Iris pigment epithelial cell (primary cell): ENCODE measurements at places on chromosomes 5 and 9.
A peak's percentile ranks its signal among the peaks of the same experiment; 100 is the strongest.

- DNase-seq, result no peak
These were observed 44.8 kb downstream of the NACC2 start for GRCh38 chr9:136050266-136050700.

GRCh38 chr9:109179801-109180523 is 12.9 kb upstream of the FRRS1L start:
- DNase-seq, result no peak

DNA sequence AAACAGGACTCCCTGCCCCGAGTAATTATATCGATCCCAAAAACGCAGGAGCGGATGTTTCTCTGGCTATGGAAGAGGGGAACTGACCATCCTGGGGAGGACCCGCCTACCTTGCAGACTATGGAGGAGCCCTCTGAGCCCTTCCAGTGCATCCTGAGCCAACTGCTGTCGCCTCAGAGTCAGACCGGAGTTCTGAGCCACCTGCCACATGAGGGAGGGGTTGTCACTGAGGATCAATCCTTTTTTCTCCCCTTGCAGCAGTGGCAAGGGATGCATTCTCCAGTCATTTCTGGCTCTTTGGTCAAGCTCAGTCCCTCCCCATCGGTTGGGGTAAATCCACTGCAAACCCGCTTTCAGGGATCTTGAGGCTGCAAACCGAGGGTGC is 709 bp downstream of the FANCG start:
- DNase-seq, result no peak

DNA sequence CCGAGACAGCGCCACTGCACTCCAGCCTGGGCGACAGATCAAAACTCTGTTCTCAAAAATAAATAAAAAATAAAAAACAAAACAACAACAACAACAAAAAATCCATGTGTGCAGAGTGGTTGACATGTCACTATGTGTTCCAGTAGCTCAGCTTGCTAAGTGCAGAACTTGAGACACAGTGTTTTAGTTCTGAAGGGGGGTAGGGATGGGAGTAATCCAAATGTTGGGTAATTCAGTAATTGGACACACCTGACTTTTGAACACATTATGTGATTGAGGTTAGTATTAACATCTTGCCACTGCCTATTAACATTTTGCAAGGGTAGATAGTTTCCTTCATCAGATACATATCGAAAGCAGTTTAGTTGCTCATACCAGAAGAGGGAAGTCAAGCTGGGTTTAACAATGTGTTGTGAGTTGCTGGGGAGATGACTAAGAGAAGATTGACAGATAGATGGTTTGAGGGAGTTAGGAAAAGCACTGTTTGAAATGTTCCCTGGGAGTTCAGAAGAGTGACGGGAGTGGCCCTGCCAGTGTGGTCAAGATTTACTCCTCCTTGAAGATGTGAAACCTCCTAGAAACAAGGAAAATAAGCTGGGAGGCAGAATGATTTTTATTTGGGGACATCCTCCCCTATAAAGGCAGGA is 928 bp downstream of the HACD4 start:
- peak; percentile 78 for DNase-seq

- no peak for DNase-seq
These were observed 30.1 kb downstream of the ADAMTSL2 start for GRCh38 chr9:133564451-133565116.

DNA sequence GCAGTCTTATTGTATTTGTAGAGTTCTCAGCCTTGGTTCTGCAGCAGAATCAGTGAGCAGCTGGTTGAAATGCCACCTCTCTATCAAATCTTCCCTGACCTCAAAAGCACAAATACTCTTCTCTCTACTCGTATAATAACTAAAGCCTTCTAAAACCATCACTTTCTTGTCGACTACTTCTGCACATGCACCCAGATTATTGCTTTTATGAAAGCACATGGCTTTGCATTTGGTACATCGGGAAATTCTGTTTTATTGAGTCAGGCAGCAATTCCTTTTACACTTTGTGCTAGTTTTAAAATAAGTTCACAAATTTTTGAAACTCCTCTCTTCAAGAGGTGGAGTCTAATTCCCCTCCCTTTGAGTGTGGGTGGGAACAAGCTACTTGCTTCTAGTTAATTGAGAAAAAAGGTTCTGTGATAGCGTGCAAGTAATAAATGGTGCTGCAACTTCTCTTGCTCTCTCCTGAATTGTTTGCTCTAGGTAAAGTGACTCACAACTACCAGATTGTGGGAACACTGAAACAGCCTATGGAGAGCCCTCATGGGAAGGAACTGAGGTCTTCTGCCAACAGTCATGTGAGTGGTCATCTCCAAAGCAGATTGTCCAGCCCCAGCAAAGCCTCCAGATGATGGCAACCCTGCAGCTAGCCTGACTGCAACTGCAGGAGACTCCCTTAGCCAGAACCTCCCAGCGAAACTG is 66.0 kb upstream of the TAF1L start:
- DNase-seq, result no peak

- DNase-seq, result peak; percentile 81
These were observed 69.0 kb downstream of the MVB12B start for GRCh38 chr9:126395439-126396212.

DNA sequence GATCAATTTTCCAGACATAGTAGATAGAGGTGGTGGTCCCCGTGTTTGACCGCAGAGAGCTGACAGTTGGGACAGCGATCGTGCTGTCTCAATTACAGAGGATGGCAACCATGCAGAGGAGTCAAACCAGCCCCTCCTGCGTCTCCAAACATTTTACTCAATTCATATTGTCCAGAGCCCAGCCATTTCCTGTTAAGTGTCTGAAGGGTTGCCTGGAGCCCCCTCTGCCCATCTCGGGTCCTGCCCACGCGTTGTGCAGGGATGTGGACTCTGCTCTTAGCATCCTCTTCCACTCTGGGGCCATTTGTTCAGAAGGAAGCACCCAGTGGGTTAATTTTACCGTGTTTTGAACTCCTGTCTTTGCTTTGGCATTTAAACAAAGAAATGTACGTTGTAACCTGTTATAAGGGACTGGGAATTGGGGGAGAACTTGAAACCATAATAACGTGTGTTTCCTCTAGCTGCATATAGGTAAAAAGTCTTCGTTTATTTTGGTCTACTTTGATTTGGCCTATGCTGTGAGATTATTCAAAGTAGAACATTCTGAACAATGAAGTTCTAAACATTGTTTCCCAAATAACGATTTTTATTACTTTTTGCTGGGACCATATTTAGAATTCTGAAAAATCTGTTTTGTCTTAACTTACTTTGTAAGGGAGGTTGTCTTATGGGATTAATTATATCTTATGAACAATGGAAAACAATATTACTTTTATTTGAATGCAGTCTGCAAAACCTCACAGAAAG is 876 bp downstream of the EGFLAM start:
- DNase-seq, result no peak

DNA sequence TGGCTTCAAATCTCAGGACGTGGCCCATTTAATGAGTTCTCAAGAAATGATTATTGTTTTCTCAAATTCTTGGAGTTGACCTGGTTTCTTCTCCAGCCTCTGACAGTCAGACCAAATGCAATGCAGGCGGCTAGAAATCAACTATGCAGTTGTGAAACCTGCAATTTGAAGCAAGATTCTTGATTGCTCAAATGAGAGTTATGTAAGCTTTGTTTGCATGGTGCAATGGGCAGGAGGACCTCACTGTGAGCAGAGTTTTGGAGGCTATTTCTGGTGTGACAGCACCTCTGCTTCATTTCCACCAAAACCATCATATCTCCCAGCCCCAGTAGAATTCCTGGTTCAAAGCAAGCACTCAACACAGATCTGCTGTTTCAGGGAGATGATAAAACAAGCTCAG is 500.0 kb upstream of the KLF4 start:
- DNase-seq, result peak; percentile 67

- peak; percentile 93 for DNase-seq
These were observed 64.7 kb upstream of the RICTOR start for GRCh38 chr5:39138892-39139291.

DNA sequence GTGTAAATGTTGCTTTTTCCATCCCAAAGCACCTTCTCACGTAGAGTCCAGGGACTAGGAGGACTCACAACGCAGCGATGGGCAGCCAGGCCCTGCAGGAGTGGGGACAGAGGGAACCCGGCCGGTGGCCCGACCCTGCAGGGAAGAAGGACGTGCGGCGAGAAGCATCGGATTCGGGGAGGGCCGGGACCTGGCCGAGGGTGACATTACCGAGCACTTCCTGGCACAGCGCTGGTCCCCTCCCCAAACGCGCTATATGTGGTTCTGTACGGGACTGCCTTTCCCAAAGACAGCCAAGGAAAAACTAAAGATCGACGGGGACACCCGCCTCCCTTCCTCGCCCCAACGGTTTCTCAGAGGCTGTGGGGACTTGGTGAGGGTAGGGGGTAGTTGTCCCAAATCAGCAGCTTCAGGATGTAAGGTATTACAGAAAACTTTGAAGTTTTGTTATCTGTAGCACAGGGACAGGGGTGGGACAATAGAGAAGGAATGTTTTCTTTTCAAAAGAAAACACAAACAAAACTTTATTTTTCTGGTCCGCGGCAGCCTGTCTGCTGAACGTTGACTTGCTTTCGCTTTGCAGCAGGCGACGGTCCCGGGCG is 887 bp upstream of the MAP3K1 start:
- DNase-seq, result no peak

DNA sequence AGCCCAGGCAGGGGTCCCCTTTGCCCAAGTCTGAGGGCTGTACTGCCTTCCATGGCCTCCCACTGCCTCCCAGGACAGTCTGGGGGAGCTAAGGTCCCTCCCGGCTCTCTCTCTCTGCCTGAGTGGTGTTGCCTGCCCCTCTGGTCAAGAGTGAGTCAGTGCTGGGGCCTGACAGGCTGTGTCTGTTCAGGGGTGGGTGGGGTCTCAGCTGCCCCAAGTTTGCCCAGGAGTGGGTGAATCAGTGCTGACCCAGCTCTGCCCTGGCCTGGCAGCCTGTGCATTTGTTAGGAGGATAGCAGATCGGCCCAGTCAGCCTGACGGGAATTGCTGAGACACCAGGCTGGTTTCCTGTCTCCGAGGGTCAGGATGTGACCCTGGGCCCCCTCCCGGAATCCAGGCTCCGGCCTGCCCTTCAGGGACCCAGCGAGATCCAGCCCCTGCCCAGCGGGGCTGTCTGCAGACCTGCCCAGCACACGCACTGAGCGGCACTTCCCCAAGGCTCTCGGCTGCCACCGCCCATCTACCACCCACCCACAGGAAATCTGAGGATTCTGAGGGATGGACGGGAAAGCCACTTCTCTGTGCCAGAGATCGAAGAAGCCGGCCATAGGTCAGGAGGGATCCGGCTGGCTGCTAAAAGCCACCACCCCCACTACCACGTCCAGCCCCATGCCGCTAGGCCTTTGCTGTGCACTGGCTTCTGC is 15.9 kb downstream of the ENG start:
- DNase-seq, result peak; percentile 91

DNA sequence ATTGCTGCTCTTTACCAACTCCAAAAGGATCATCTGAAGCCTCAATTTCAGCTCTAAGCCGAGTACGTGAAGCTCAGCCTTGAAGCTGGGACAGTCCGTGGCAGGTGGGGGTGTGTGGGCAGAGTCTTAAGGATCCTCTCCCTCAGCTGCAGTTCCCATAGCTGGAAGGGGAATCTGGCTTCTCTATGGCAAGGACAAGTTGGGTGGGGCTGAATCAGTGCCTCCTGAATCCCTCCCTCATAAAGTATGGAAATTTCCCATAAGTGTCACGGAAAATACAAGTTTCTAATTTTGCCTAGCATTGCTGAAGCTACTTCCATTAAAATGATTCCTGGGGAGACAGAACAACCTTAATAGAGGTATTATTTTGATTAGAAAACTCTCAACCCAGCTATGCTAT is 47.9 kb upstream of the SMIM32 start:
- DNase-seq, result no peak

GRCh38 chr9:120559546-120559945 is 20.4 kb downstream of the CDK5RAP2 start:
- DNase-seq, result no peak

GRCh38 chr5:40485021-40485998 is 194.4 kb upstream of the PTGER4 start:
- DNase-seq, result no peak

DNA sequence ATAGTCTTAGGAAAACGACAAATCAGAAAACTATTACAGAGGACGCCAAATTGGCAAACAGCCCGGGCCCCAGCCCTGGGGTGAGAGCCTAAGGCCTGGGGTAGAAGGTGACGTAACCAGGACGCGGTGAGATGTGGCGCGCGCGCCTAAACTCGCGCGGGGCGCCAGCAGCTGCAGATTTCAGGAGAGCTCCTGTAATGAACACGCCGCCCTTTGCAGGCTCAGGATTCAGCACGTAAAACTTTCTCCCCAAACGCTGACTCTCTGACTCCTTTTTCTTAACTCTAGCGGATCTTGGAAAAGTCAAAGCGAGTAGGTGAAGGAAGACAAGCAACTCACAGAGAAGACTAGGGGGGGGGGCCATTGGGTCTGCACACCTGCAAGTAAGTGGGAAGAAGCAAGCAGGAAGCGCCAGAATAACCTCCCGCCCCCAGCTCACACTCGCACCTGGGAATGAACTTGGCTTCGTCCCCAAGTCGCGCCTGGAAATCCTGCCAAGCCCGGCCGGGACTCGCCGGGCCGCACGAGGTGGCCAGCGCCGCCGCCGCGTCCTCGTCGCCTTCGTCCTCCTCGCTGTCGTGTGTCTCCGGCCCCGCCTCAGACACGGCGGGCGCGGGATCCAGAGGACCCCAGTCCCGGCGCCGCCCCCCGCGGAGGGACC is 822 bp downstream of the RASEF start:
- peak; percentile 15 for DNase-seq

- peak; percentile 46 for DNase-seq
These were observed 47.1 kb upstream of the SH3GL2 start for GRCh38 chr9:17531642-17532254.

DNA sequence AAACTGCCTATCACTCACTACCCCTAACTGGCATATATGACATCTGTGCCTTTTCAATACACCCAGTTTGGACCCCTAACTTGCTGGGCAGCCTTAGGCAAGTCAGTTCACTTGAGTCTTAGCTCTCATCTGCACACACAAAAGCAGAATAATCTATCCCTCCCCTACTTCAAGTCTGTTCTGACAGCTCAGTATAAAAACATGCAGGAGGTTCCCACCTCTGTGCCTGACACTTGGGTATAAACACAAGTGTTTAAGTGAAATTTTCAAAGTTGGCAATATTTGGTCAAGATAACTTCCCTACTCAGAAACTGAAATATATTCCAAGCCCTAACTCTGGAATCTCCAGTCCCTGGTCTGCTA is 12.6 kb downstream of the HNRNPH1 start:
- DNase-seq, result no peak

- DNase-seq, result no peak
These were observed 4.9 kb downstream of the TAS2R1 start for GRCh38 chr5:9625286-9625685.

- no peak for DNase-seq
These were observed 99.6 kb upstream of the PHYKPL start for GRCh38 chr5:178332210-178332641.

DNA sequence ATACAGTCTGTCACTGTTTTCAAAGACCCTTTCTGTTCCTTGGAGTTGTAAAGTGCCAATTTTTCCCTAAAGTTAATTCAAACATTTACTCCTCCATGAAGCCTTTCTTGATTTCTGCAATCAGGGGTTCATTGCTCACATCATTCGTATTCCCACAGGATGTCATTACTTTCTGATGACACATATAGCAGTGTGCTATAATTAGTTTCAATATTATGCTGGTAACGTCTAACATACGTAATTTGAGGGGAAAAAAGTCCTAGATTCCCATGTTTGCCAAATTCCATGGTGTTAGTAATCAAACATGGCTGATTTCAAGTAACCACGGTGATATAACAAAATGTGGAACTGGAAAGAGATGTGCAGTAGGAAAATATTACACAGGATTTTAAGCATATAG is 468.2 kb upstream of the MEF2C start:
- DNase-seq, result peak; percentile 49

- no peak for DNase-seq
These were observed 125.5 kb downstream of the PIK3R1 start for GRCh38 chr5:68341006-68341405.

GRCh38 chr9:112059145-112059965 is 115.7 kb downstream of the SUSD1 start:
- DNase-seq, result peak; percentile 91

GRCh38 chr5:33257807-33258429 is 182.8 kb upstream of the TARS1 start:
- DNase-seq, result peak; percentile 89
